Choroid plexus epithelial cell (primary cell): ENCODE measurements at places on chromosomes 16 and 17.
A peak's percentile ranks its signal among the peaks of the same experiment; 100 is the strongest.

GRCh38 chr16:57799600-57800199 lies 2.6 kb downstream of the KIFC3 start:
- no peak for DNase-seq

GRCh38 chr16:81585785-81586184 lies 141.2 kb downstream of the CMIP start:
- peak; percentile 23 for DNase-seq

GRCh38 chr16:24609740-24610415 lies 70.5 kb downstream of the RBBP6 start:
- DNase-seq: peak; percentile 74

GRCh38 chr17:28524476-28525424 lies 18.6 kb downstream of the FOXN1 start:
- DNase-seq: peak; percentile 72

DNA sequence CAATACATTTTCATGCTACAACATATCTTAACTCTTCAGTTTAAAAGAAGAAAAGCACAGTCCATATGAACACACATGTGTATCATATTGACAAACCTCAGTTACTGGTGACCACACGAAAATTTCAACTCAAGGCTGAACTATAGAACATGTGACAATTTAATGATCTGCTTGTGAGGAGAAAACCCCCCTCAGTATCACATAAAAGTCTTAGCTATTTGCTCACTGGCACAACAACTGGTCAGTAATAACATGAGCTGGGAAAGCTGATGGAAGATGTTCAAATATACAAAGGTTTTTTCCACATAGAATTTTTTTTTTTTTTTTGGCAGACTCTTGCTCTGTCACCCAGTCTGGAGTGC lies 19.5 kb downstream of the ZNF652 start:
- DNase-seq: no peak

DNA sequence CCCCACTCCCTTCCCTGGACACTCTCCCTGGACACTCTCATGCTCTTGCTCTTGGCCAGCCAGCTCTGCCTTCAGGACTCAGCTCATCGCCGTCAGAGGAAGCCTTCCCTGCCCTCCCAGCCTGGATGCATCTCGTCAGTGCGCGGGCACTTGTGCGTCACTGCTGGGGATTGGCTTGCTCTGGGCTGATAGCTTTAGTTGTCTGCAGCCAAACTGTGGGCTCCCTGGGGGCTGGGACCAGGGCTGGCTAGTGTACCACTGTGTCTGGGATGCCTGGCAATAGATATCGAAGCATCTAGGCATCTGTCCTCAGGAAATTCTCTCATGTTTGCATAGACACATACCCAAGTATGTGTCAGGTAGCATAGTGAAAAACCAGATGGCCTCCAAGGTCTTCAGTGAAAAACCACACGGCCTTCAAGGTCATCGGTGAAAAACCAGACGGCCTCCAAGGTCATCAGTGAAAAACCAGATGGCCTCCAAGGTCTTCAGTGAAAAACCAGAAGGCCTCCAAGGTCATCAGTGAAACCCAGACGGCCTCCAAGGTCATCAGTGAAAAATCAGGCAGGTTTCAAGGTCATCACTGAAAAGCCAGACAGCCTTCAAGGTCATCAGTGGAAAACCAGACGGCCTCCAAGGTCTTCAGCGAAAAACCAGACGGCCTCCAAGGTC lies 72.0 kb downstream of the CMIP start:
- no peak for DNase-seq

- DNase-seq: no peak
These were observed 16.2 kb downstream of the RPH3AL start for GRCh38 chr17:336110-337021.

GRCh38 chr17:62966426-62967204 lies 580 bp downstream of the TANC2 start:
- peak; percentile 48 for DNase-seq

DNA sequence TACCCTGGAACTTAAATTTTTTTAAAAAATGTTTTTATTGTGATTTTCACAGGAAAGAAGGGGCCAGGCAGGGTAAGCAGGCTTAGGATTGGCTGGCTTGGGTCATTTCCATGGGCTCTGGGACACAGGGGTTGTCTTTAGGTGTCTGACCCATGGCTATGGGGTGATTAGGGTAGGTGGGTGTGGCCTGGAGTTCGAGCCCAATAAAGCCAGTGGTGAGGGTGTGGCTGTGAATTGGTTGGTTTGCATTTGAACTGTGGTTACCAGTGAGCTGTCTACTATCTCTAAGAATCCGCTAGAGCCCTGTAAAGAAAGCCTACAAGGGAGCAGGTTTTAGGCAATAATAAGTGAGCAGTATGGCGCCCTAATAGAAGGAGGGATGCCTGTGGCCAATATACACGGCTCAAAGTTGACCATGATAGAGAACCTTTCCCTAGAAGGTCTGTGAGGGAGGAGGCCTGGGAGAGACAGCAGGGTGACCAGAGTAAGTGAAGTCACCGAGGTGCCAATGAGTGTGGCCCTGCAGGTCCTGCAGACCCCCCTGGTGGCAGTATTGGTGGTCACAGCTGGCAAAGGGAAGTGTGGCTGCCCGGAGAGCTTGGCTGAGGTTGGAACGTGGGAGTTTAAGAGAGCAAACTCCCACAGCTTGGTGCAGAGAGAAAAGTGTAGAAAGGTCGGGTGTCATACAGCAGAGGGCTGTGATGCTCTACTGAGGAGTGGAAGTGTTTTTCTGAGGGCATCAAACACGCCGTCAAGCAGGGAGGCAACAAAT lies 454.0 kb downstream of the WWOX start:
- DNase-seq: no peak

DNA sequence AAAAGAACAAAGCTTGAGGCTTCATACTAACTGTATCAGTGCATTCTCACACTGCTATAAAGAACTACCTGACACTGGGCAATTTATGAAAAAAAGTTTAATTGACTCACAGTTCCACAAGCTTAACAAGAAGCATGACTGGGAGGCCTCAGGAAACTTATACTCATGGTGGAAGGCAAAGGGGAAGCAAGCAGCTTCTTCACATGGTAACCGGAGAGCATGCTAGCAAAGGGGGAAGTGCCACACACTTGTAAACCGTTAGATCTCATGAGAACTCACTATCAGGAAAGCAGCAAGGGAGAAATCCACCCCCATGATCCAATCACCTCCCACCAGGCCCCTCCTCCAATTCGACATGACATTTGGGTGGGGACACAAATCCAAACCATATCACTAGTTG lies 25.3 kb downstream of the CTRB2 start:
- DNase-seq: no peak

GRCh38 chr17:44607836-44608690 lies 48.2 kb upstream of the MEIOC start:
- peak; percentile 36 for DNase-seq

DNA sequence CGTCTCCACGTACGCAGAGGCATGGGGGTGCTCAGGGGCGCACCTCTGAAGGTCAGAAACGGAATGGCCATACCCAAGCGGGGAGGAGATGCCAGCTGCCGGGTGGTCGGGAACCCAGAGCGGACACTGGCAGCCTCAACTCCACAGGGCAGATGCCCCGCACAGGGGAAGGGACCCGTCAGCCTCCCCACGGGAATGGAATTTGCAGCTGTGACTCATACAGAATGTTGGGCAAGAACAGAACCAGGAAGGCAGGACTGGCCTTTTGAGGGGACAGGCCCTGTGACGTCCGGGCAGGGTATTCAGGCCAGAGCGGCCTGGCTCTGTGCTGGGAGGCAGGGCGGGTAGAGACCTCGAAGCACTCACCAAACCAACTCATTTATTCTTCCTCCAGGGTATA lies 7.5 kb downstream of the TK1 start:
- DNase-seq: peak; percentile 87

DNA sequence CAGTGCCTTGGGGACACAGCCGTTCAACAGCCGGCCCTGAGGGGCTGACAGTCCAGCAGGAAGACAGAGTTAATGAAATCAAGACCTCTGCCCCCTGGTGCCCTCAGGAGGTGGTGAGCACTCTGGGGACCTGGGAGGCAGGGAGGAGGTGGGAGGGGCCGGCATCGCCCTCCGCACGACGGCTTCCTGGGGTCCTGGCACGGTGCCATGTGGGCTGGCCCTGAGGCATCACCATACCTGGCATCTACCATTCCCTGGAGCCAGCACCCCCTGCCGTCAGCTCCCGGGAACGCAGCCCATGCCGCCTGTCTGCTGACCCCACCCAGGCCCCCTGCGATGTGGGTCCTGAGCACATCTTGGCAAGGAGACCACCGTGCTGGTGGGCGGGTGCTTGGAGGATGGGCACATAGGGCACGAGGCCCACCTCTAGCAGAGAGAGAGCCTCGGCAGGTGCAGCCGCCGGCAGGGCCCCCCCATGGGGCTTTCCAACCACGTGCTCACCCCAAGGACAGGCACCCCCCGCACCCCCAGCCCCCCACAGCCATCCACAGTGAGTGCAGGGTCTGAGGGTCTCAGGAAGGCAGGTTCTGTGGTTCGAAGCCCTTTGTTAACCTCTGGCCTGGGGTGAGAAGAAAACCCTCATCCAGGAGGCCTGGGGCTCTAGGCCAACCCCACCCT lies 52.5 kb downstream of the ZFPM1 start:
- DNase-seq: peak; percentile 14

- no peak for DNase-seq
These were observed 448 bp downstream of the VTN start for GRCh38 chr17:28369684-28370034.

DNA sequence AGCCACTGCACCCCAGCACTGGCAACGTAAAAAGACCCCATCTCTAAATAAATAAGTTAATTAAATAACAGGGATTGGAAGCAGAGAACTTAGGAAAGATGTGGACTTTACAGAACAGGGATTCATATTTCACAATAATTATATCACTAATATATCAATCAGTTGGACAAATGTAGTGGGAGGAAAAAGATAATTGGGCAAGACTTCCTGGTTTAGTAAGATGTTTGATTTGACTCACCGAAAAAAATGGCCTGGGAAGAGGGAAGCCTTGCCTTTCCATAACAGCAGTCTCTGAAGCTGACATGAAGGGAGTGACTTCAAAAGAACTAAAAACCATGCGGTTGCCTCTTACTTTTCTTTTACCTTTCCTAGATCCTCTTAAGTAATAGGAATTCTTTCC lies 15.2 kb upstream of the C17orf78 start:
- DNase-seq: no peak

- DNase-seq: no peak
These were observed 32.0 kb upstream of the AQP8 start for GRCh38 chr16:25184771-25185170.

GRCh38 chr17:78779850-78780249 lies 2.2 kb downstream of the CYTH1 start:
- no peak for DNase-seq

- DNase-seq: peak; percentile 95
These were observed 3.9 kb downstream of the SPATA20 start for GRCh38 chr17:50550661-50551432.

DNA sequence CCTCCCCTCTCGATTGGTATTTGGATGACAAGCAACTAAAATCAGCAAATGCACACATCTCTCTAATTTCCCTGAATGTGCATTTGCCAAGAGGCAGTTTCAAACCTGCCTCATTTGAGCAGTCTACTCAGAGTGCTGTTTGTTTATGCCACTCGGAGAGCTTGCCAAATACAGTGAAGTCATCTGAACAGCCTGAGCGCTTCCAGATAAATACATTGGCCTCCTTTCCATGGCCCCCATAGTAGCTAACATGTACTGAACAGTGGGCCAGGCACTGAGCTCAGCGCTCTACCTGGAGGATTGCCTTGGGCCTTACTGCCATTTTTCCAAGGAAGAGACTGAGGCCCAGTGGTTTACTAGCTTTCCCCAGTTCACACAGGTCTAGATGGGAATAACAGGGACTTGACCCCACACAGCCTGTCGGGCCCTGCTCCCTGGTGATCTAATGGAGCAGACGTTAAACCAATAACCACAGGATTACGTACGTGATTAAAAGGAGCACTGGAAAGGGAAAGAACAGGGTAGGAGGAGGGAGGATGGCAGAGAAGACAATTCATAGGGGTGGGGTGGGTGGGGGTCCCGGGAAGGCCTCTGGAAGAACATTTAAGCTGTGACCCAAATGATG lies 18.7 kb upstream of the ANKRD40CL start:
- DNase-seq: peak; percentile 70

DNA sequence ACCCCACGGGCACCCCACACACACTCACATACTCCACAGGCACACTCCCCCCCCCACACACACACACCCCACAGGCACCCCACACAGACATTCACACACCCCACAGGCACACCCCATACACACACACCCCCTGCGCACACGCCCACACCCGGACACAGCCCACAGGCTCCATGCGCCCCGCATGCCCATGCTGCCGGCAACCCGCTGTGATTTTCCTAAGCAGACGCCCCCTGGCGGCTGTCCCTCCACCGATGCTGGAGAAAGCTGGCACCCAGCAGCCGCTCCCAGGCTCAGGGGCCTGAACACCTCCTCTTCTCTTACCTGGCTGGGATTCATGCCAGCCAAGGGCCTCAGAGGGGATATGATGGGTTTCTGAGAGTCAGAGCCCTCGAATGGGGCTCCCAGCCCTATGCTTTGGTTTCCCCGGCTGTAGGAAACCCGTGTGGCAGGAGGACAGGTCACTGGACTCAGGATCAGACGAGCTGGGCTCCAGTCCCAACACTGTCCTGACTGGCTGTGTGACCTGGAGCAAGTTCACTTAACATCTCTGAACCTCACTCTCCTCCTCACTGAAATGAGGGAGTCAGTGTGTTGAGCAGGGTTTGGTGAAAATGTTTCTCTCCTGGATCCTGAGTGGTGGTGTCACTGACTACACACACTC lies 19.6 kb upstream of the TNFRSF13B start:
- DNase-seq: peak; percentile 78

DNA sequence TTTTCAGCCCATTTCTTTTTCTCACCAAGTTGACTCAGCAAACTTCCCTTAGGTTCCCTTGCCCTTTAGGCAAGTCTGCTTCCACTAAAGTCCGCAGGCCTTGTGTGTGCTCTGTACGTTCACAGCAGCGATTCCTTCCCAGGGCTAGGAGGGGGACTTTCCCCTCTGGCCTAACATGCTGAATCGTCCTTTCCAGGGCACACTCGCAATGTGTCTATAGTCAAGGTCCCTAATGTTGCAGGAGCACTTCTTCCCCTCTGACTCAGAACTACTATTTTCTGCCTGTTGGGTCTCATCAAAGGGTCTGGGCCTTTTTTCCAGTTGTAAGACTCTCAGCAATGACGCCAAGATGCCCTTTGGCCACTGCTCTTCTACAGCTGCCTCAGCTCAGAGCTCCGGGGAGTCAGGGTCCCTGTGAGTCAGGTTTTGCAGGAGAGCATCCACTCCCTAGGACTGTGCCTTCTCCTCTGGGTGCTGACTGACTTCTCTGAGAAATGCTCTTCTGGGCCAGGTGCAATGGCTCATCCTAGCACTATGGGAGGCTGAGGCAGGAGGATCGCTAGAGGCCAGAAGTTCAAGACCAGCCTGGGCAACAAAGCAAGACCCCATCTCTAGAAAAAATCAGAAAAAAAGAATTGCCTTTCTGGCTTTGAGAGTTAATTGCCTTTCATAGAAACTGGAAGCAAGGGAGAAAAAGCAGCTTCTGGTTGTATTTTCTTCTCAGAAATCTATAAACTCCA lies 64.4 kb upstream of the TBX2 start:
- peak; percentile 82 for DNase-seq

DNA sequence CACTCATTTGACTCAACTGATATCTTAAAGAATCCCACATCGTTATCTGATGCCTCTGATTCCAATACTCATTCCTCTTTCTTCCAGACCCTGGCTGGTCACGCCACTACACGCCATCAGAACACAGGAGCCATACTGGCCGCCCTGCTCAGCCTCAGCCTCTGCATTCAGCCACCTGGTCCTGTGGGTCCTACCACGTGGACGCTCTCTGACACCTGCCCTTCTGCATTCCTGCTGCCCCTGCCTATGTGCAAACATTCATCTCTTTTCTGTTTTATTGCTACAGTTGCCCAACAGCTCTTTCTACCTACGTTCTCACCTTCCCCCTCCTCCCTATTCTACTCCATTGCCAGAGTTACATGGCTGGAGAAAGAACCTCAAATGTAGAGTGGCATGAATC lies 18.4 kb downstream of the PSMD7 start:
- DNase-seq: no peak

- DNase-seq: peak; percentile 28
These were observed 61.1 kb downstream of the SIAH1 start for GRCh38 chr16:48323783-48324775.
